ENCODE measurements at places on chromosomes 5 and 9.

- no peak for DNase-seq
These were observed 26.0 kb downstream of the JMY start for GRCh38 chr5:79261897-79262296.

- DNase-seq: no peak
These were observed 7.1 kb downstream of the FPGS start for GRCh38 chr9:127809540-127810377.

- DNase-seq: no peak
These were observed 228.0 kb upstream of the ADAMTSL1 start for GRCh38 chr9:18245911-18246310.

- no peak for DNase-seq
These were observed 28.6 kb upstream of the PPP1R26 start for GRCh38 chr9:135450956-135451355.

DNA sequence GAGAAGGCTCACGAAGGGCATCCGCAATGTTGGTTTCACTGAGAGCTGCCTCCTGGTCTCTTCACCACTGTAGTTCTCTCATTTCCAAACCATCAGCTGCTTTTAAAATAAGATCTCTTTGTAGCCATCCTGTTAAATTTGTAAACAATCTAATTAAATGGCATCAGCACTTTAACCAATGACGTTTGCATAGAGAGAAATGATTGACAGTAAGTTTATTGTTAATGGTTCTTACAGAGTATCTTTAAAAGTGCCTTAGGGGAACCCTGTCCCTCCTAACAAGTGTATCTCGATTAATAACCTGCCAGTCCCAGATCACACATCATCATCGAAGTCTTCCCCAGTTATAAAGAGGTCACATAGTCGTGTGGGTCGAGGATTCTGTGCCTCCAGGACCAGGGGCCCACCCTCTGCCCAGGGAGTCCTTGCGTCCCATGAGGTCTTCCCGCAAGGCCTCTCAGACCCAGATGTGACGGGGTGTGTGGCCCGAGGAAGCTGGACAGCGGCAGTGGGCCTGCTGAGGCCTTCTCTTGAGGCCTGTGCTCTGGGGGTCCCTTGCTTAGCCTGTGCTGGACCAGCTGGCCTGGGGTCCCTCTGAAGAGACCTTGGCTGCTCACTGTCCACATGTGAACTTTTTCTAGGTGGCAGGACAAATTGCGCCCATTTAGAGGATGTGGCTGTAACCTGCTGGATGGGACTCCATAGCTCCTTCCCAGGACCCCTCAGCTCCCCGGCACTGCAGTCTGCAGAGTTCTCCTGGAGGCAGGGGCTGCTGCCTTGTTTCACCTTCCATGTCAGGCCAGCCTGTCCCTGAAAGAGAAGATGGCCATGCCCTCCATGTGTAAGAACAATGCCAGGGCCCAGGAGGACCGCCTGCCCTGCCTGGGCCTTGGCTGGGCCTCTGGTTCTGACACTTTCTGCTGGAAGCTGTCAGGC lies 16.6 kb downstream of the SQSTM1 start:
- no peak for DNase-seq

All from activated naive CD4-positive, alpha-beta T cell treated with anti-CD3 and anti-CD28 coated beads for 36 hours (primary cell).